ENCODE measurements at places on chromosomes 4 and X.

GRCh38 chrX:71532078-71532752, 689 bp upstream of the OGT start:
- no peak for DNase-seq

GRCh38 chrX:25433307-25433706, 417.5 kb upstream of the ARX start:
- DNase-seq, result no peak

- DNase-seq, result no peak
Observed at GRCh38 chrX:13659063-13659462, 6.1 kb downstream of the TCEANC start.

DNA sequence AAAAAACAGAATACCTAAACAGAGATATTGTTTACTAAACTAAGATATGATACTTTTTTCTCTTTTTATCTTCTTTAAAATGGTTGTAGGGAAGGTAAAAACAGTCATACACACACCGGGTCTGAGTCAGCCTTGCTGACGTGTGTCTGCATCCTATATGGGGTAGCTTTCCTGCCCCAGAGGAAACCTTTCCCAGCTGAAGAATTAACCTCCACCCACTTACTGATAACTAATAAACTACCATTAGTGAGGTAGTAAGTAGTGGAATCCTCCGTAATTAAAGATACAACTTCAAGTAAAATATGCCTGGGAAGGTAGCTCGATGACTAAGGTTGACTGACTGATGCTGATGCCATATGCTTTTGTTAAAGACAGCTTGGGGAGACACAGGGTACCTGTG, 312.2 kb downstream of the DCTD start:
- no peak for DNase-seq

- DNase-seq, result no peak
Observed at GRCh38 chr4:6825403-6825802, 42.9 kb downstream of the KIAA0232 start.

- peak; percentile 62 for DNase-seq
Observed at GRCh38 chr4:168588916-168589531, 92.2 kb downstream of the PALLD start.

DNA sequence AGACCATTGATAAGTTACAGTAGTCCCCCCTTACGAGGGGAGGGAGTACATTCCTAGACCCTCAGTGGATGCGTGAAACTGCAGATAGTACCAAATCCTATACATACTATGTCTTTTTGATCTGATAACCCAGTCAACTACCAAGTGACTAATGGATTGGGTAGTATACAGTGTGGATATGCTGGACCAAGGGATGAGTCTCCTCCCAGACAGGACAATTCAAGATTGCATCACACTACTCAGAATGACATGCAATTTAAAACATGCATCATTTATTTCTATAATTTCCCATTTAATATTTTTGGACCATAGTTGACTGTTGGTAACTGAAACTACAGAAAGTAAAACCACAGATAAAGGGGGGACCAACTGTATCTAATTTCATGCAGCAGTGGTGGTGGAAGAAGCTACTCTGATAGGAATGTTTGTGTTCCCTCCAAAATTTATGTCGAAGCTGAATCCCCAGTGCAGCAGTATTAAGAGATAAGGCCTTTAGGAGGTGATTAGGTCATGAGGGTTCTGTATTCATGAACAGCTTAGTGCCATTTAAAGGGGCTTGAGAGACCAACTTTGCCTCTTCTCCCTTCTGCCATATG, 11.9 kb downstream of the HADH start:
- no peak for DNase-seq

DNA sequence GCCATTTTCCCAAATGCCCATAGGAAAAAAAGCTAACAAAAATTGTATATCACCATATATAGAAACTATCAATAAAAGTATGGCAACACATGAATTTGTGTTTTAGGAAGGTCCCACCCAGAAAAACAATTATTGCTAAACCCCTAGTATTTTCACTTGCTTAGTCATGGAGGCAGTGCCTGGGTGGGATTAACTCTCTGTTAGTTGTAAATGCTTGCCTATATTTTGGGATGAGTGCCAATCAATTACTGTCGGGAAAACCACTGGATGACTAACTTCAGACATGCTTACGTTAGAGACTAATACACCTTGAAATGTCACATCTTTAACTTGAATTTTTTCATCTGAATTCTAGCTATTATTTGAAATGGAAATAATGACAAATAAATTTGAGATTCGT, 33.9 kb downstream of the TMPRSS11A start:
- DNase-seq, result peak; percentile 15

DNA sequence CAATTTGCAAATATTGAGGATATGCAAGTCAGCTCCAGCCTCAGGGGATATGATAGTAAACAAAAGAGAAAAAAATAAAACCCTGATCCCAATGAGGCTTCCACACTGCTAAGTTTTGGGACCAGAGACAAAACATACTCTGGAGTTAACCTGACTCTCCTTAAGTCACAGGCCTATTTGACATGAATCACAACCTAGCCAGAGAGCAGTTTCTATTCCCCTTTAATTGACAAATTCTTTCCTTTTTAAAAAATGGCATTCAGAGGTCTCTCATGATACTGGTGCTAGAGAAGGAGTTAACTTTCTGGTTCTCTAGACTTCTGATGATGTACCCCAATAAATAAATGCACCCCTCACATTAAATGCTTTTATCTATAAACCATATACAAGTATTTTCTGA, 8.8 kb downstream of the ACSL1 start:
- DNase-seq, result no peak

GRCh38 chr4:24770032-24770584, 25.3 kb upstream of the SOD3 start:
- DNase-seq, result no peak

DNA sequence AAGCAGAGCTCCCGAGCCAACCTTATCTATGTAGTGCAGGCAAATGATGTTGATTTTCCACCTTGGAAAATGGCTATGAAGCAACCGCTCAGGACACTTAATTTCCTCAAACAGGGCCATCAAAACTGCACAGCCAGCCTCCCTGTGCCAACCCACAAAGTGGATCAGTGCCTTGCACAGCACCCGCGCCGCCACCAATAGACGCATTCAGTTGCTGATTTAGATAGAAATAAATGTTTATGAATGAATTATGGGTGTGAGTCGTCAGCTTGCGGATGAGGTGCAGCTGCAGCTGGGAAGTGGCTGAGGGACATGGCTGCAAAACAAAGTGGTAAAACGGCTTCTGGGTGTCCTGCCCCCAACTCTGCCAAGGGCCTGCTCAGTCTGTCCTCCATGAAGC, 47.0 kb downstream of the SOD3 start:
- DNase-seq, result no peak

DNA sequence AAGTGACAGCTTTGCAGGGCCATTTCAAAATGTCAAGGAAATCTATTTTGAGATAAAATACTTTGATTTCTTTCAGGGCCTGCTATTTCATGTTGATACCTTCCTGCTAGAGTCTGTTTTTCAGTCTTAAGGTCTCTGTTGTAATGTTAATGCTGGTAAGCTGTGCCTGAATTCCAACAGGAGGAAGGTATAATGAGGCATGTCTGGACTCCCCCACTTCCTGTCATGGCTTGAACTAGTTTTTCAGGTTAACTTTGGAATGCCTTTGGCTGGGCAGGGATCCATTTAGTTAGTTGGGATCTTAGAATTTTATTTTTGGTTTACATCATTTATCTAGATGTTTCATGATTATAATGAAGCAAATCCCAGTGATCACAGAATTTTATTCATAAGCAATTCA, 279.0 kb downstream of the CFAP47 start:
- DNase-seq, result no peak

GRCh38 chr4:173486714-173487392, 43.2 kb downstream of the HAND2 start:
- no peak for DNase-seq

DNA sequence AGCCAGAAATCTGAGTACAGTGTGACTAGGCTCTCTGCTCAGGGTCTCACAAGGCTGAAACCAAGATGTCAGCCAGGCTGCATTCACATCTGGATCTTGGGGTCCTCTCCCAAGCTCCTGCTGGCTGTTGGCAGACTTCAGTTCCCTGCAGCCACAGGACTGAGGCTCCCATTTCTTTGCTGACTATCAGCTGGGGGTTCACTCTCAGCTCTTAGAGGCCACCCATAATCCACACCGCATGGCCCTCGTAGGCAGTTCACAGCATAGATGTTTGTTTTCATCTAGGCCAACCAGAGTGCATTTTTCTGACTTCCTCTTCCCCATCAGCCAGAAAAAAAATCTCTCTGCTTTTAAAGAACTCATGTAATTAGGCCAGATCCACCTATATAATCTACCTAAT, 8.2 kb upstream of the WDR44 start:
- no peak for DNase-seq

- no peak for DNase-seq
Observed at GRCh38 chr4:154417373-154417673, 74.3 kb downstream of the DCHS2 start.

DNA sequence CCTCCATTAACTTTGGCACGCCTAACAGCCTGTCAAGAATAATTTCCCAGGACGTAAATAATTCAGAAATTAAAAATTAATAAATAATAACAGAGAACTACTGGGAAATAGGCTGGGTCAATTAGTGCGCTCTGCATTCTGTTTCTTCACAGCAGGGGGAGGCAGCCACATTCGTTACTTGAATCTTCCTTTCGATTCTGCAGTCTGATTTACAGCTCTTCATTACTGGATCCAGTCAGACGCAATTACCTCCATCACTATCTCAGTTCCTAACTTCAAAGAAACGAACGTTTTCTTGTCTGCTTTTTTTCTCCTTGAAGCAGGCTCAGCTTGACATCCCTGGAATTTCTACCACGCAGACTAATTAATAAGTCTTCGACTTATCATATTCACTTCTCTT, 9.0 kb upstream of the RPL34 start:
- DNase-seq, result no peak

- no peak for DNase-seq
Observed at GRCh38 chr4:26786916-26787315, 73.7 kb upstream of the STIM2 start.

- no peak for DNase-seq
Observed at GRCh38 chrX:8988446-8988845, 45.5 kb downstream of the FAM9B start.

- no peak for DNase-seq
Observed at GRCh38 chrX:17844236-17844635, 16.9 kb downstream of the RAI2 start.

- DNase-seq, result no peak
Observed at GRCh38 chr4:184440595-184441358, 33.6 kb downstream of the IRF2 start.

GRCh38 chr4:78661921-78662521, 110.5 kb downstream of the ANXA3 start:
- DNase-seq, result no peak
